H4 (cell line): ENCODE measurements at places on chromosomes 1 and 21.

DNA sequence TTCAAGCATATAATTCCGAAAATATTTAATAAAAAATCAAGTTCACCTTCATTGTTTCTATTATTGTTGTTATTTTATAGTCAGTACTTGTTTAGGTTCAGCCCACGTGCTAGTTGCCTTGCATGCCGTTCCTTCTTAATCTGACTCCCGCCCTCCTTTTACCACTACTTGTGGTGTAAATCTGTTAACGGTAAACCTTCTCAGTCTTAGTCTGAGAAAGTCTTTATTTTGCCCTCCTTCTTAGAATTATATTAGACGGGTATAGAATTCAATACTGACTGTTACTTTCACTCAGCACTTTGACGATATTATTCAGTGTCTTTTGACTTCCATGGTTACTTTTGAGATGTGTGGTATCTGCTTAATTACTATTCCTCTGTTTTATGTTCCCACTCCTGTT lies 104.8 kb downstream of the RGL1 start:
- DNase-seq = no peak

DNA sequence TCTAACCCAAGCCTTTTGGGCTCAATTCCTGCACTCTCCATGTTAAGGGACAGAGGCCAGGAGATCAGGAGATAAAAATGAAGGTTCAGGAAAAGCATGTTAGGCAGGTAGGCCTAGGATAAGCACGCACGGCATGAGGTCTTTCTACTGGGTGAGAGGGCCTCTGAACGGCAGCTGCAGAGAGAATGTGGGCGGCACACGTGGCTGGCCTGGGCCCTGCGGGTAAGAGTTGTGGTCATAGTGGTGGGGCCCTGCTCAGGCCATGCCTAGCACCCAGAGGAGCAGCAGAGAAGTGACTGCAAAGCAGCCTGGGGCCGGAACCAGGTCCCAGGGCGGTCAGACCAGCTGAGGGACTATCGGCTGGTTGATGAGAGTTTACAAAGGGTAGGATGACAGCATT lies 7.5 kb upstream of the FOXO6 start:
- peak; percentile 93 for DNase-seq

GRCh38 chr1:28887835-28888682 lies 26.3 kb upstream of the EPB41 start:
- no peak for DNase-seq

GRCh38 chr1:215748431-215748830 lies 181.3 kb downstream of the KCTD3 start:
- no peak for DNase-seq

GRCh38 chr1:239044829-239045228 lies 341.5 kb upstream of the CHRM3 start:
- no peak for DNase-seq

DNA sequence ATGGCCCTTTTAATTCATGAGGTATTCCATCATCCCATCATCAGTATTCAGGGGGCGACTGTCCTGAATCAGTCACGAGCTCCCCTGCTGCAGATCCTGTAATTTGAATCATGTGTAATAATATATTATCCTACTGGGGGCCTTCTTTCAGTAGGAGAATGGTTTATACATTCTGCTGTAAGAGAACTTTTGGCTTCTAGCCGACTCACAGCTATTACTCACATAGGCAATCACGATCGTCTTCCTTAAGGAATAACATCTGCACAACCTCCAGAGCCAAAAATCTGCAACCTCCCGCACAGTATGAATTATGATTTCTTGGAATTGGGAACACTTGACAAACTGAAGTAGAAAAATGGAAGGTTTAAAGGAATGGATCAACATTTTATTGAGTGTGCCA lies 343.0 kb downstream of the USP25 start:
- DNase-seq = peak; percentile 29

DNA sequence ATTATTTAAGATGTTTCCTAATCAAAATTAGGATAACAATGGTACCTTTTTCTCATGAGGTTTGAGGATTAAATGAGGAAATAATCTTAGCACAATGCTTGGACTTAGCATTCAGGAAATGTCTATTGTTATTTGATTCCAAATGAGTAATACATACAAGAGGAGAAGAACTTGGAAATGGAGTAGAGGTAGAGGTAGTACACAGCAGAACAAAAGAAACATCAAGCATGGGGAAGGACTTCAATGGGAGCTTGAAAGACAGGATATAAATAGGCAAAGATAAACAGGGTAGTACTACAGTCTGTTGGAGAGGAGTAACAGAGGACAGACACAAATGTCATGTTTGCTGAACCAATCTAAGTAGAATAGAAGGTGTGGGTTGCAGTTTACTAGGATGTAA lies 59.5 kb upstream of the RGS2 start:
- DNase-seq = no peak

- no peak for DNase-seq
These were observed 14.3 kb downstream of the ACKR1 start for GRCh38 chr1:159218649-159219636.
